Kidney glomerular epithelial cell (primary cell): ENCODE measurements at places on chromosomes 11 and 22.
A peak's percentile ranks its signal among the peaks of the same experiment; 100 is the strongest.

- DNase-seq = no peak
Observed at GRCh38 chr11:110162216-110162615, 69.0 kb downstream of the ZC3H12C start.

GRCh38 chr11:76554767-76555166, 109.9 kb downstream of the EMSY start:
- DNase-seq = no peak

DNA sequence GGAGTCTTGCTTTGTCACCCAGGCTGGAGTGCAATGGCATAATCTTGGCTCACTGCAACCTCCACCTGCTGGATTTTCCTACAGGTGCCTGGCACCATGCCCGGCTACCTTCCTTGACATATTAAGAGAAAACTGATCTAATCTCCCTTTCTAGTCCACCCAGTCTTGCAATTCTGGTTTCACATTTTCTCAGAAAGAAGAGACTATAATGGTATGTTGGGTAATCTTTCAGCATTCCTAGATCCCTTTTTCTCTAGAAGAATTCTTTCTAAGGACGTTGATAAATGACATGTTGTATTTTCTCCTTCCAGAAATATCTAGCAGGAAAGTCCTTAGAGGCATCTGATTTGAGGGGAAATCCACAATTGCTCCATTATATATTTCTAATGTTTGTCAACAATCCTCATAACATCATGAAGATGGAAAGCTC, 10.4 kb upstream of the HSPA8 start:
- no peak for DNase-seq

- no peak for DNase-seq
Observed at GRCh38 chr22:35837101-35837727, 119.5 kb downstream of the APOL5 start.

DNA sequence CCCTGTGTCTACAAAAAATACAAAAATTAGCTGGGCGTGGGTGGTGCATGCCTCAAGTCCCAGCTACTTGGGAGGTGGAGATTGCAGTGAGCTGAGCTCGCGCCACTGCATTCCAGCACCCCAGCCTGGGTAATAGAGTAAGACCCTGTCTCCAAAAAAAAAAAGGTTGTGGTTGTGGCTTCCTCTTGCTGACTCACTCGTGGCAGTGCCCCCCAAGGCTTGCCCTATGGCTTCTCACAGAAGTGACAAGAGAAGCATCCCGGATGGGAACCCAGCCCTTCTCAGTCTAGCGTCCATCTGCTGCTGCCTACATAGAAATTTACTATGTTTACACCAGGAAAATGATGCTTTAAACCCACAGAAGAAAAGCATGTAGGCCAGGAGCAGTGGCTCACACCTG, 68.5 kb upstream of the PITPNB start:
- DNase-seq = peak; percentile 43

DNA sequence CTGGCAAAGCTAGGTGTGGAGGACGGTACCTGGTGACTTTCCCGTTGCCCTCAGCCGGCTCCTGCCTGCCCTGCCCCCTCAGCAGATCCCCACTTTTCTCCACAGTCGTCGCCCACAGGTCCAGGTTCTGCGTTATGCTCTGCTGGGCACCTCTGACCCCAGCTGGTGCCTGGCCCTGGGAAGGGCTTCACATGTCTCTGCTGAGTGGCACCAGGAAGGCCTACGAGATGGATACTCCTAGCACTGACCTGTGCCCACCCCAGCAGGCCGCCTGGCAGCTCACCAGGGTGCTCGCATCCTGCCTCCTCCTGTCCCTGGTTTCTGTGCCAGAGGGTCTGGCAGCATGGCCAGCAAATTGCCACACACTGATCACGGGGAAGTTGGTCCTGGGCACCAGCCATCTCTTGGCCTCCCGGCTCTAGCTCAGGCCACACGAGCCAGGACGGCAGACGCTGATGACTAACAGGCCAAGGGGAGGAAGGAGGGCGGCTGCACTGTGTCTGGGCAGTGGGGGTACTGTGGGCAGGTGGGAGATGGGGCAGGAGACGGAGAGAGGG, 13.8 kb downstream of the CARS1 start:
- no peak for DNase-seq
